Epithelial cell of esophagus (primary cell): ENCODE measurements at places on chromosomes 16 and 17.

- DNase-seq, result no peak
Measured at GRCh38 chr17:7018331-7018964, 4.4 kb upstream of the BCL6B start.

DNA sequence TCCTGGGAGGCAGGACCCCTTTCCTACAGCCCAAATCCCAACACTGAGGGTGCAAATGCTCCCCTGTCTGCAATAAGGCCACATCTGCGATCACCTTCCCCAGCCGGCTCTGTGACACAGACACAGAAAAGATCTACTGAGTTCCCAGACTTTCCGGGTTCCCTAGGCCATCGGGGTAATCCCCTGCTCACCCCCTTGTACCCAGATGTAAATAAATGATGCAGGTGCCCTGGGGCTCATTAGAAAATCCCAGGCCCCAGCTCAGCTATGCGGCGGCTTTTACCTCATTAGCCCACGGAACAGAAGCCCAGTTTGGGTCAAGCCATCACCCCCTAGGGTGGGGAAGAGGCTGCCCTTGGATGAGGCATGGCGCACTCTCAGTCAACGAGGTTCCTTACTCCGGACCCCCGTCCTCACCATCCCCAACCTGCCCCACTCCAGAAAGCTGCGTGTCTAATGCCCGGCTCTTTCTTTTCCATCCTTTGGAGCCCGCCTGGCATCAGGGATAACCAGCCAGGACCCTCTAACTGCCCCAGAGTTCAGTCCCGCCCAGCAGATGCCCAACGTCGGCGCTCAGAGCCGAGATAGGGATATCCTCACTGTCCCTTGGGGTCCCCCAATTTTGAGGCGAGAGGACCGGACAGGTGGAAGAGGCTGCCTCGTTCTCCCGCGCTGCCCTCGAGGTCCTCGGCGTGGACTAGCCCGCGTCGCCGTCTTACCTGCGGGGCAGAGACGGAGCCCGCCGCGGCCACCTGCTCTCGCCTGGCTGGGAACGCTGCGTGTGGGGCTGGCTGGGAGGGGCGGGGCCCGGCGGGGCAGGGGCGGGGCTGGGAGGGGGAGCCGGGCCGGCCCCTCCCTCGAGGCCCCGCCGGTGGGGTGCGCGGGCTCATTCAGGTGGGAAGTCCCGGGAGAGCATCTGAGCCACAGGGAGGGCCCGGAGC, at the start of gene ZNF385C:
Gene ZNF385C, minus strand, starts transcription at position 783 of the 941 bp plus-strand sequence. CDS start 35,417 bp downstream, outside the sequence.
- no peak for DNase-seq

DNA sequence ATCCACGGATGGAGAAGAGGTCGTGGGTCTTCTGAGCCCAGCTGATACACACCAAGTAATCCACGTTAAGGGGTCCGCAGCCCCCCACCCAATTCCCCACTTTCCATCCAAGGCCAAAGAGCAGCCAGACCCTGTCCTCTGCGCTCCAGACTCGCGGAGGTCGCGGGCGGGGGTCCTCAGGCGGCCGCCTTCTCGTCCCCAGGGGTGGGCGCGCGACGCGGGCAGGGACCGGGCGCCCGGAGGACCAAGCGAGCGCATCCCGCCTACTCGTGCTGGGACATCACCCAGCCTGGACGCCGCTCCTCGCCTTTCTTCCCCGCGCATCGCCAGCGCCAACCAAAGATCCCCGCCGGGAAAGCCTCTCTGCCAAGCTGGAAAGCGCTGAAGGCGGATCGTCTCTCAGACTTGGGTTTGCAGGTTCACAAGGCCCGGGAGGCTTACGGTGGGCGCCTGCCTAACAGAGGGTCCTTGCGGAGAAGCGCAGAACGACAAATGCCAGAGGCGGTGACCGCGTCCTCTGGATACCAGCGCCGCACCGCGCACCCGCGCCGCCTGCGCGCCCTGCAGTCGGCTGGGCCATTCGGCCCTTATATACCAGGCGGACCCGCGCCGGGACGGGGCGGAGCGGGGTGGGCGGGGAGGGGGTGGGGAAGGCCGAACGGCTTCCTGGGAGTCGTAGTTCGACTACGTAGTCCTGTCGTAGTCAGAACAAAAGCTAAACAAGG, 471.6 kb downstream of the SOX9 start:
- peak; percentile 88 for DNase-seq

- no peak for DNase-seq
Measured at GRCh38 chr16:70399381-70399780, 39.5 kb downstream of the ST3GAL2 start.

DNA sequence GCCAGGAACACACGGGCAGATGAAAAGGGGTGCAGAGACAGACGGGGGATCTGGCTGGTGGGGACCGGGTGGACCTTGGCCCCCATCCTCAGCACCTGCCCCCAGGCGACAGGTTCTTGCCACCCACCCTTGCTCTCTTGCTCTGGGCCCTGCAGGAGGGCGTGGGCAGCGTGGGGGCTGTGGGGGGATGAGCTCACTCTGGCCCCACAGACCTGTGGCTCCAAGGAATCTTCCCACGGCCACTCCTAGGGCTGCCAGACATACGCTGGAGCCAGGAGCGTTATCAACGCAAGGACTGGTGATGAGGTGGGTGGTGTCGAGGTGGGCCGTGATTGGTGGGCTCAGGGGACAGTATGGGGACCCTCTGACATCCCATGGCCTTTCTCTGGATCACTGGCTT, 6.3 kb downstream of the CTRB1 start:
- DNase-seq, result no peak

DNA sequence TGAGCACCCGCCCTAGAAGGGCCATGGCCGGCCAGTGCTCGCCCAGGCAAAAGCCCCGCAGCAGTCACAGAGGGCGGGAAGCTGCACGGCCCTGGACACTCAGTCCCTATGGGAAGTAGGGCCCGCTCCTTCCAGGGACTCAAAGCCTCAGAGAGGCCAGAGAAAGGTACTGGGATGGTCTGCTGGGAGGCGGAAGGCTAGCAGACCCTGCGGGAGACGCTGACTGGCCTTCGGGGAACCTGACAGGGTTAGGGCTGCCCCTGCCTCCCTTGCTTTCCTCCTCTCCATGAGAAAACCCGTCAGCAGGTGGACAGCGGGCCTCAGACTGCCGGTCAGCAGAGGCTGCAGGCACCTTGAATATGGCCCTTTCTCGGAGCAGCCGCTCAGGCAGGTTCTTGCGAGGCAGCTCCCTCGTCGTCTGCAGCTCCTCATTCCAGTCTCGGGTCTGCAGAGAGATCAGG, 11.5 kb downstream of the CLUH start:
- no peak for DNase-seq

- no peak for DNase-seq
Measured at GRCh38 chr16:9670033-9670432, 512.2 kb downstream of the GRIN2A start.

DNA sequence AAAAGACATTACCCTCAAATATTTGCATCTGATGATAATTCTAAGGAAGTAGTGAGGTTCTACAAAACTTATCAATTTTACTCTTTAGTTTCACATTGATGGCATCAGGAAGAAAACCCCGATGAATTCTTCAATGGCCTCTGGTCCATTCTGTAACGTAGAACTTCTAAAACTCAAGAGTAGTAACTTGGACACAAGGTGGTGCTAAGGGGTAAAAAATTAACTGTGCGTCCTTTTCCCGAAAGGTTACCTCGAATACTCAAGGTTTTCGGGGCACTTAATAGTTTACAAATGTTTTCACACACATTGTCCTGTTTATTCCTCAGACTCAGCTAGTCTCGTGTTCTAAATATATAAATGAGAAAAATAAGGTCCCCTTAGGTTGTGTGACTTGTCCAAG, 517.3 kb upstream of the ZFHX3 start:
- DNase-seq, result peak; percentile 3

- DNase-seq, result no peak
Measured at GRCh38 chr17:12745486-12745885, 43.8 kb upstream of the ARHGAP44 start.

- DNase-seq, result no peak
Measured at GRCh38 chr16:62907562-62907961, 871.3 kb upstream of the CDH8 start.

DNA sequence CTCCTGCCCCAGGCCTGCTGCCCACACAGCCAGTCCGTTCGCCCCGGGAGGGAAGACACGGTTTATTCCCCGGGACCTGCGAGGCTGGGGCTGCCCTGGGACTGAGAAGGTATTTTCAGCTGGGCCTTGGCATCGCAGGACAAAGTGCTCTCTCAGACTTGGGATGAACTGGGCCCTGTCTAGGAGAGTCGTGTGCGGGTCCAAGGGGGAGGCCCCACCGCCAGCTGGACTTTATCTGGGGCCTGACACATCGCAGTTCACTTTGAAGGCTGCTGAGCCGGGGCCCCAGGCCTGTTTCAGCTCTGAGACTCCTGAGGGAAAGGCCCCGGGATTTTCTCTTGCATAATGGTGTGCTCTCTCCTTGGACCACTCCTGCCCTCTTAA, 6.8 kb downstream of the CRISPLD2 start:
- DNase-seq, result no peak

- no peak for DNase-seq
Measured at GRCh38 chr17:28118362-28118761, 75.9 kb downstream of the NLK start.

GRCh38 chr17:1972487-1973160, 52.5 kb downstream of the RTN4RL1 start:
- DNase-seq, result no peak

DNA sequence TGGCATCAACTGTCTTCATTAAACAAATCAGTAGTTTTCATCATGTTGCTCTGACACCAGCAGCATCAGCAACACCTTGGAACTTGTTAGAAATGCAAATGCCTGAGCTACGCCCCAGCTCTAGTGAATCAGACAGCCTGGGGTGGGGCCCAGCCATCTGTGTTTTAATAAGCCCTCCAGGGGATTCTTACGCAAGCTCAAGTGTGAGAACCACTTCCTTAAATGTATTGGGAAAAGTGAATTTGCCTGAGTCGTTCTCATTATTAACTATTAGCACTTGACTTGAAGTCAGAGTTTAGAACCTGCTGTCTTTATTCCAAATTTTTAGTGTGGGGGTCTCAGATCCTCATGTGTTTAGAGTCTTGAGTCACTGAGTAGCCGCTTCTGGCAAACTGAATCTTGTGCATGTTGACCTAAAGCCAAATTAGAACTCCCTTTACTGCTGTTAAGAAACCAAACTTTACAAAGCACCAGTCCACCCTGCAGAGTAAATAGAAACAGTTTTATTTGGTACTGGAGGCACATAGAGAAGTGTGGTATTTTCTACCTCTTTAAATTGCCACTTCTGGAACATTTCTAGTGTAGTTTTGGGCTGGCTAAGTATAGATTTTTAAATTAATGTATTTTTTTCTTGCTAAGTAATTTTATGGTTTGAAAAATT, 137.4 kb upstream of the COX10 start:
- DNase-seq, result peak; percentile 76

- DNase-seq, result no peak
Measured at GRCh38 chr17:37839196-37839978, 84.8 kb upstream of the TBC1D3K start.

- DNase-seq, result no peak
Measured at GRCh38 chr17:50260501-50260911, 13.8 kb upstream of the TMEM92 start.

DNA sequence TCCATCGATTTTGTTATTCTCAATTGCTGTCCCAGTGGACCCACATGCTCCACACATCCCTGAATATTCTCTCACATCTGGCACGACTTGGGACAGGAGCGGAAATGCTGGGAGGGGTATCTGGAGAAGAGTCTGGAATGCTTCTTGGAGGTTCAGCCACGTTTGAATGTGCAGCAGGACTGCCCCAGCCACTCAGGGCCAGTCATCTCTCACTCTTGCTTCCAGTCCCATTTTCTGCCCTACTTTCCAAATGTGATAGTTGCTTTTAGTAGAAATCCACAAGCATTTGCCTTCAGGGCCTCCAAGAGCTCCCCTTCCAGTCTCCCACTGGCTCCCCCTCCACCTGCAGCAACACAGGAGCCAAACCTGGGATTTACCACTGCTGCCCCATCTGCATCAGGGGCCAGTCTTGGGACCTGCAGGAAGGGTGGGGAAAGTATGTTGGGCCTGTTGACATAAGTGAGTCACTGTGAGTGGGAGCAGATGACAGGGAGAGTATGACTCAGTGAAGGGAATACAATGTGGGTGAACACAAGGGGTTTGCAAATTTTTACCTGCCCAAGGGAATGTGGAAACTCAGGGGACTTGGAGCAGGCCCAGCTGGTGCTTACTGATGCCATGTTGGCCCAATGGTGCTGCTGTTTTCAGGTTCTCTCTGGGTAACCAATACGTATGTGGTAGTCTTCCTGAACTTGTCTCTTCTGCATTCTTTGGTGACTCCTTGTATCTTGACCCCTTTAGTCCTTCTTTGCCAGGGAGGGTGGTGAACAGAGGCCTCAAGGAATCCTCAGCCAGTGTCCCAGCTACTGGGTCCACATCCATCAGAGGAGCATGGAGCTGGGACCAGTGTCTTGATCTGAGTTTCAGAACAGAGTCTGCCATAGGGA, 78.8 kb upstream of the CRHR1 start:
- DNase-seq, result peak; percentile 96

GRCh38 chr16:79510879-79511278, 89.7 kb downstream of the MAF start:
- no peak for DNase-seq

GRCh38 chr16:3785413-3785812, 68.1 kb upstream of the TRAP1 start:
- no peak for DNase-seq

- peak; percentile 85 for DNase-seq
Measured at GRCh38 chr17:43878260-43879175, 28.8 kb downstream of the MPP2 start.
